ENCODE measurements at places on chromosomes 5 and 9.

DNA sequence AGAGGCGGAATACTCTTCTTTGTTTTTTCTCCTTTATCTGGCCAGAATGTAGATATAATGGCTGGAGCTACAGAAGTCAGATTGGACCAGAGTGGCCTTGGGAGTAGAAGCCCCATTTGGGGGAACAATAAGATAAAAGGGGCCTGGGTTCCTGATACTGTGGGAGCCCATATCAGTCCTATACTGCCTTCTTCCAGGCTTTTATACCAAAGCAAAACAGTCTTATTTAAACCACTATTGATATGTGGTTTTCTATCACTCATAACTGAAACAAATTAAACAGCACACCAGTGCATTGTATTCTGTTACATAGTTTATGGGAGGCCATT is 14.3 kb downstream of the SPAAR start:
- DNase-seq: no peak

- no peak for DNase-seq
Measured at GRCh38 chr5:39373791-39374190, 9.5 kb upstream of the C9 start.

- DNase-seq: no peak
Measured at GRCh38 chr5:161030229-161030628, 178.2 kb upstream of the ATP10B start.

DNA sequence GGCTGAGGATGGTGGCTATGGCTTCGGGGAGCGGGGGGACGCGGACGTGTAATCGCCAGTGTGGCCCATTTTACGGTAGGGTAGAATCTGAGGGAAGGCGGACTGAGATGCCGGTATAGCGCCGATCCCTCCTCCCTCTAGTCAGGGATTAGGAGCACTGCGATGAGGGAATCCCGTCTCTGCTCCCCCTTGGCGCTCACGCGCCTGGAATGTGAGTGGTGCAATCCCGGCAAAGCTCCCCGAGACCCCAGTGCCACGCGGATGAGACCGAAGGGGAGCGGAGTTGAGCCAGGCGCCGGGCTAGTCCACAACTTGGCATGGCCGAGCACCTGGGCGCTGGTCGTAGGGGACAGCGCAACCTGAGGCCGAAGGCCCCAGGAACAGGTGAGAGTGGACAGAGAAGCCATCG is 2.2 kb downstream of the NPR3 start:
- no peak for DNase-seq

GRCh38 chr5:147508711-147509040 is 1.2 kb downstream of the DPYSL3 start:
- DNase-seq: no peak

DNA sequence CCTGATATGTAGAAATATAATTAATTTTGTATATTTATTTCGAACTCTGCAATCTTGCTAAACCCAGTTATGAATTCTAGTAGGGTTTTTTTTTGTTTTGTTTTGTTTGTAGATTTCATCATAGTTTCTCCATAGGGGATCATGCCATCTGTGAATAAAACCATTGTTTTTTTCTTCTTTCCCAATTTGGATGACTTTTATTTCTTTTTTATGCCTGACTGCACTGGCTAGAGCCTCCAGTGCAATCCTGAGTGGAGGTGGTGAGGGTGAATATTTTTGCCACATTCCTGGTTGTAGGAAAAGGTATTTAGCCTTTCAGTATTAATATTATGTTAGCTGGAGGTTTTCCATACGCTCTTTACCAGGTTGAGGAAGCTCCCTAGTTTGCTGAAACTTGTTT is 70.0 kb upstream of the GFPT2 start:
- DNase-seq: no peak

GRCh38 chr9:96052686-96053085 is 177.2 kb downstream of the ERCC6L2 start:
- DNase-seq: no peak

Measured in breast epithelium (tissue), 4 donors.